ENCODE measurements at places on chromosomes 5 and 9.
A peak's percentile ranks its signal among the peaks of the same experiment; 100 is the strongest.

GRCh38 chr9:36173861-36174260, 4.7 kb downstream of the CCIN start:
- DNase-seq = no peak

DNA sequence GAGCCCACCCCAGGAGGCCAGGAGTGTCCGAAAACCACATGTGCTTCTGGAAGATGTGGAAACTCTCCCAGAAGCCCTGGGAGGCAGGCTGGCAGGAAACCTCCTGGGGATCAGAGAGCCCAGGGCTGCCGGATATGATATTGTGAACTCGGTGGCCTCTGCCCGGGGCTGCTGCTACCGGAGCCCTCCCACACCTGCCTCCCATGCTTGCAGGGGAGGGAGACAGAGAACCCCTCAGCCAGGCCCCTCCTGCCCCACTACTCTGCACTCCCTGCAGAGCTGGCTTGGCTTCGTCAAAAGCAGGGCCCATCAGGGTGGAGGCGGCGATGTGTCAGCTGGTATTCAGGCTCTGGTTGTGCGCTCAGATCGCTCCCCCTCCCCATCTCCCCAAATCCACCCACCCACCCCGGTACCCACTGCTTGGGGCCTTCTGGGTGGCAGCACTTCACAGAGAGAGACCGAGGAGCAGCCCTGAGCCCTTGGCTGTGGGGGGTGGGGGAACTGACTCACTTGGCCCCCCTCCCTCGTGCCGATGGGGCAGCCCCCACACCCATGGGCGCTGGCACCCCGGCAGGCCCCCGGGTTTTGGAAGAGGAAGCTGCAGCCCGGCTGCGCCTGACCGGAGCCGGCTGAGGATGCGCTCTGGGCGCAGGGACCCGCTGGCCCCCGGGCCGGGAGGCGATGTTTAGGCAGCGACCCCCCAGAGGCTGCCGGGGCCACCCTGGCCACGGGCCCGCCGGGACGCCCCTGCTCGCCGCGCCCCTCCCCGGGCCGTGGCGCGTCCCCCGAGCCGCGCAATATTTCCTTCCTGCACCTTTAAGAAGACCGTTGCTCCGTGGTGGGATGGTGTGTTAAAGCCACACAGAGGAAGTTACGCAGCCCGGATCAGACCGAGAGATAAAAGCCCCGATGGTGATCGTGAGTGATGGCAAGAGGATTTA, 786 bp upstream of the NTNG2 start:
- DNase-seq = peak; percentile 57

GRCh38 chr9:132946211-132946610, 1.8 kb upstream of the TSC1 start:
- no peak for DNase-seq

DNA sequence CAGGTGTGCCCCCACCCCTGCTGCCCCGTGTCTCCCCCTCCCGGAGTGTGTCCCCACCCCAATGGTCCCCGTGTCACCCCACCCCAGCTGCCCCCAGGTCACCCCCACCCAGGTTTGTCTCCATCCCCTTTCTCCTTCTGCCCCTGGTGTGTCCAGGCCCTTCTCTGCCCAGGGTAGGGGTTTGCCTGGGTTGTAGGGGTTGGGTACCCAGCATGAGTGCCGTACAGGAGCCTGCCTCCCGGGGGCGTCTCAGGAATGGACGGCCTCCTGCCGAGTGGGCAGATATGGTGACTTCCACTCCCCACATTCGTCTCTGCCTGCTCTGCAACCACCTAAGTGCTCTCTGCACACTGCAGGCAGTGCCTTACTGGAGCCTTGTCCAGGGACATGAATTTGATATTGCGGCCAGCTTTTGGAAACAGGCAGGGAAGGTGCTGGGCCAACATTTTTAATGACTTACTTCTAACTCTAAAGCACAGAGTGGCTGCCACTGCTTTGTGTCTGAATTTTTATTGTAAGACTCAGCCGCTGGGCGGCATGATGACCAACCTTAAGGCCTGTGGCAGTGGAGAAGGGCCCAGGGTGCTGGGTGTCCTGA, 6.7 kb downstream of the LRRC14B start:
- DNase-seq = no peak

DNA sequence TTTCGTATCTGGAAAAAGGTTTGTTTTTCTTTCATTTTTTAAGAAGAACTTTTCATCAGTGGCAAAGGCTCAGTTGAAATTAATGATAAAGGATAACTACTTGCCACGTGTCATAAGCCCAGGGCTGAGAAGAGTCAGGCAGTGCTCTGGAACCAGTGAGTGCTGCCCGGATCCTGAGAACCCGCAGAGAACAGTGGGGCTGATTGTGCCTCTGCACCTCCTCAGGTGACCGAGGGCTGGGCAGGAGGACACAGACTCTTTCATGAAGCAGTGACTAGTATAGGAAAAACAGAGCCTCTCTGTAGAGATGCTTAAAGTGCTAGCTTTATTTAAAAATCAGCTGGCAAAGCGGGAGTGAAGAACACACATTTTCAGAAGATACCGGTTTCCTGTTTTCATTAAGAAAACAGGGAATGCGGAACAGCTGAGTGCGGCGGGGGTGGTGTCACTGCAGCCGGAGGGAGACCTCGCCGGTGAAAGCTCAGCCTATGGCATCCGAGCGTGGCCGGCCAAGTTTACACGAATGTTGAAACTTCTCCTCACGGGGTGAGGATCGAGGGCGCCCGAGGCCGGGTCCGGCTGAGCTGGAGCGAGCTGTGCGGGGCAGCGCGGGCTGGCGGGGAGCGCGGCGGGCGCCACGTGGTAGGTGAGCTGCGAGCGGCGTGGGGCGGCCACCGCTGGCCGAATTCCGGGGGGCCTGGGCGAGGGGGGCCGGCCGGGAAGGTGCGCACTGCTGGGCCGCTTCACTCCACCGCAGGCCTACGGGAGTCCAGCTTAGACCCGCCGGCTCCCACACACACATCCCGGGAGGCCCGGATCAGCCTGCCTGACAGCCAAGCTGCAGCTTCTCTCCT, 134.7 kb upstream of the DMRT1 start:
- peak; percentile 63 for DNase-seq

DNA sequence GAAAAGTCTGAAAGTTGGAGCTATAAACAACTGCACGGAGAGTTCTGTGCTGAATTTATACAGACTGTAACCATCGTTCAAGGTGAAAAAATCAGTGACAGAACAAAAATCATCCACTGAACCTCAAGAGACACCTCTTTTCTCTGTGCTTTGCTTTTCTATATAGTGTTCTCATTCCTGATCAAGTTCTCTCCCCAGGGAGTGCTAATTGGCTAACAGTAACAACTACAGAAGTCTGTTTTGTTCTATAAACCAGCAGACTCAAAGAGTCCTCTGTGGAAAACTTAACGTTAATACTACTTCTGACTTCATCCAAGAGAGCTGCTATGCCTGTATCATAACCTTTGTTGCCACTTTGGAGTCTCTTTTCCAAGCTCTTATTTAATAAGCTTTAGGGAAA, 1388.3 kb upstream of the C9orf72 start:
- DNase-seq = no peak

DNA sequence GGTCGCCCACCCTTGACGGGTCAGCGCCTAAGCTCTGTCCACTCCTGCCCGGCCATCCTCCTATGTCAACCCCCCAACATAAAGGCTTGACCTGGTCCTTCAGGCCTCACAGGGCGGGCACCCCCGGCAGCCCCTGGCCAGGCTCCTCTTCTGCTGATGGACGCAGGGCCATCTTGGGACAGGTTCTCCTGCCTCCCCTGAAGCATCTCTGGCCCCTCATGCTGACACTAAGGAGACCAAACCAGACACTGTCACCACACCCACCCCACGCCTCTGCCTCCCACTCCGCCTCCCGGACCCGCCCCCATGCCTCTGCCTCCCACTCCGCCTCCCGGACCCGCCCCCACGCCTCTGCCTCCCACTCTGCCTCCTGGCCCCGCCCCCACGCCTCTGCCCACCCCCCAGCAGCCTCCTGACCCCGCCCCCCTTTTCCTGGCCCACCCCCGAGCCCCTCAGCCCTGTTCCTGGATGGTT, 6.8 kb downstream of the OBP2A start:
- no peak for DNase-seq

DNA sequence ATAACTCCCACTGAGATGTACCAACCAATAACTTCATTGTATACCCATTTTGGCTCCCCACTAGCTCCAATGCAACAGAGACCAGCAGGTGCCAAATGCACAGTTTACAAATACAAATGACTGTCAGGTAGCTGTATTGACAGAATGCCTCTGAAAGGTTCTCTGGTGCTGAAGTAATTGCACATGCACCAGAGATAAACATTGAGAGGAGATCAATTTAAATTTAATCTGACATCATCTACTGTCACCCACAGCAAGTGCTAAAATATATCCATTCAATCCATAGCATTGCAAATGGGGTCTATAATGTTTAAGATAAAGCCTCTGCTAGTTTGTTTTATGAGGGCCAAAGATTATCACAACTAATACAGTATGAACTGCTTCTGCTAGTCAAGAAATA, 80.2 kb downstream of the STX17 start:
- no peak for DNase-seq

DNA sequence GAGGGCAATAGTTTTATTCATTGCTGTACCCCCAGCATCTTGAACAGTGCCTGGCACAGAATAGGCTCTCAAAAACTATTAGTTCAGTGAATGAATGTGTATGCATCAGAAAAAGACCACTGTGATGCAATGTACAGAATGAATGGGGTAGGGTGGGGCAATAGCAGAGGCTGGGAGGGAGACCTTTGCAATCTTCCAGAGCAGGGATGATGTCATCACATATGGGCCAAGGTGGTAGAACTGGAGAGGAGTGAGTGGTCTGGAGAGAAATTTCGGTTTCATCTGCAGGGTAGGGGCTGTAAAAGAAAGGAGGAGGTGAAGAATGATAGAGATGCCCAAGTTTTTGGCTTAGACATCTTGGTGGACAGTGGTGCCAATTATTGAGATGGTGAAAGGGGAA, 23.4 kb upstream of the ARAP3 start:
- no peak for DNase-seq

DNA sequence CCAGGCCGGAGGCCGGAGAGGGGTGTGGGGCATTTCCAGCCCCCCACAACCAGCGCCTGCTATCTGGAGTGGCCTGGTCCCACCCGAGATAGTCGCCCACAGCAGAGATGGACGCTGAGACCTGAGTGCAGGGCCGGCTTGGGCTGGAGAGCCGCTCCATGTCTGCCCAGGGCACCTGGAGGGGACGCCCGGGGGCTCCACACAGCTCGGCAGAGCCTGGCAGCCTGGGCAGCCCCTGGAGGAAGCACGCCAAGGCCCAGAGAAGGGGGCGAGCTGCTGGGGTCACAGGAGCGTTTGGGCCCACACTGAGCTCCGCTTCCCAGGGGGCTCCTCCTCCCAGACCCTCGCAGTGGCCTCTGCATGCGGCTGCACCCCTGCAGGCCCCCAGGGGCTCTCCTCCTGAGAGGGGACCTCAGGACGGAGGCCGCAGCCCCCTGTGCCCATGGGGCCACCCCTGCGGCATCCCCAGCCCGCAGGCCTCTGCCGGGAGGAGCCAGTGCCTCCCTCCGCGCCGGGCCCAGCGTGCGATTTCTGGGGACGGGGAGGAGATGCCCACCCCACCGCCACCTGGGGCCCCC, 42.2 kb upstream of the EGFL7 start:
- DNase-seq = no peak

- DNase-seq = peak; percentile 86
These were observed 18.0 kb downstream of the RXRA start for GRCh38 chr9:134344068-134344799.

DNA sequence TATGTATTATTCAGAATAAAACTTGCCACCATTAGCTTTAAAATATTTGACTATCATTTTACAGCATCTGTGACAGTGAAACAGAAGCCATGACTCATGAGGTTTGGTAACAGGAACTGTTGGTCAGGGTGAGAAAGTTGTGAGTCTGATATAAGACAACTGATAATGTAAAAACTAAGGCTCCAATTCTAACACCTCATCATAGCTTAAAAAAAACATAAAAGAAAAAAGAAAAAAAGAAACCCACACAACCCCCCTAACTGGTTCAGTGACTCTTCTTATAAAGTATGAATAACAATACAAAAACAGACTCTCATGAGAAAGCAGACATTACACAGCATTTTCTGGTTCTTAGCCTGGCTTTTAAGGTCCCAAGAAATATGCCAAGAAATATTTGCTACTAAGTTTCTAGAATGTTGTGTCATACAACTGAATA, 85.8 kb downstream of the MRPS27 start:
- DNase-seq = peak; percentile 24

GRCh38 chr5:66945389-66946349, 250.9 kb downstream of the CD180 start:
- DNase-seq = no peak

DNA sequence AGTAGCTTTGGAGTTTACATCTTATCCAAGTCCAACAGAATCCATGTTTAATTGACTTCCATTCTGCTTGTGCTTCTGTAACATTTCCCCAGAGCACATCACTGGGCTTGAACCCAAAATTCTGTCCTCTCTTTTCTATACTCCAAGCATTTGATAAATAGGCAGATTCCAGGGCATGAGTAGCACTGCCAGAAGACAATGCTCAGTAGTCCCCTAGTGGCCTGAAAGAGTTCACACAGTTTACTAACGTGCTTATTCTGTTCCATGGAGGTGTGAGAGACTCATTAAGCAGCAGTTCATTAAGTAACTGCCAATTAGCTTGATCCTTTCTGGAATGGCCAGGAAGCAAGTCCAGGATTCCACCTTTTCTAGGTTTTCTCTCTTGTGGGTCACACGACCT, 9.4 kb upstream of the GABRA6 start:
- DNase-seq = no peak

- no peak for DNase-seq
These were observed 561.8 kb upstream of the DMAC1 start for GRCh38 chr9:8361364-8361763.

DNA sequence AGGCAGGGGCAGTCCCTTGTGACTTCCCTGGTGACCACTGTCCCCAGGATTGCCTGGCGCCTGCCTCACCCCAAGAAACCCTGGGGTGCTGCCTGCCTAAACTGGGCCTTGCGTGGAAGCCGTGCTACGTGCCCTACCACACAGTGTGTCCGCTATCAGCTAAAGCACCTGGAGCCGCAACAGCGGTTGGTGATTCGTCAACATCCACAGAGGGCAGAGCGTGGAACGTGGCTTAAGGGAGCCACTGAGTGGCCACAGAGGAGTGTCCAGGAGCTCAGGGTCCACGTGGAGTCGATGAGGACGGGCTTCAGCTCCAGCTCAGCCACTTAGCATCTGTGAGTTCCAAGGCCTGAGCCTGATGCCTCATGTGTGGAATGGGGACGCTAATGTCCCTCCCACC, 25.3 kb downstream of the LAMC3 start:
- no peak for DNase-seq

GRCh38 chr5:177066224-177066623, 20.5 kb upstream of the FGFR4 start:
- no peak for DNase-seq

DNA sequence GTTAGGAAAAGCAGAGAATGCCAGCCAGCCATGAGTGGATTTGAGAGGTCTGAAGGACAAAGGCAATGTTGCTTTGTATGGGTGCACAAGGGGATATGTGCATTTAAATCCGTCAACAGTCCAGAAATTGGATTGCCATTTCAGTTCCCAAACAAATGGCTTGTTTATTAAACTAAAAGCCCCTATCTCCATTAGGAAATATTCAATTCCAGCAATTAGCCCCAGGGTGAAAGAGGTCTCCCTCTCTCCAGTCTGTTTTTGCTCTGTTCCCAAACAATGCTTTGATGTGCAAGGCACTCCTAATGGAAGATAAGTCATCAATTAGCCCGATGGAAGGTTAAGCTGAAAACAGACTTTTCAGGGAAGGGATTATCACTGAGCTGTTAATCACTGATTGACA, 101.3 kb downstream of the C9orf152 start:
- no peak for DNase-seq

GRCh38 chr9:122096620-122097415, 3.7 kb upstream of the TTLL11 start:
- DNase-seq = no peak
